ENCODE measurements at places on chromosomes 12 and 14.

DNA sequence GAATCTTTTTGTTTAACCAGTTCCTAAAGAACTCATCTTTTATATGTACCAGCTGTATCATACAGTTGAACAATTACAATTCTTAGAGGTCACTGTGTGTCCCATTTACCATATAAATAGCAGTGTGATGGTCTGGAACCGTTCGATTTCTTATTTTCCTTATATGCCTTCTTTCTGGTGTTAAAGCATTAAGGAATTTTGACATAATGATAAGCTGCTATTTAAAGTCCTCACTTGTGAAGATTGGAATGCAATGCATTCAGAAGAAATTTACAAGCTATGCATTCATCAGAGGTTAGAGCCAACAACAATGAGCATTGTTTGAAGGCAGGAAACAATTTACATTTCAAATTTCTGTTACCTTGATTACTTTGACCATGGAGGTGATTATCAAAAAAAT is 80.0 kb upstream of the PRICKLE1 start:
- DNase-seq, result no peak

- DNase-seq, result no peak
Observed at GRCh38 chr12:68001486-68002466, 12.5 kb downstream of the IFNG-AS1 start.

GRCh38 chr12:88063375-88063774 is 34.2 kb upstream of the C12orf50 start:
- no peak for DNase-seq

DNA sequence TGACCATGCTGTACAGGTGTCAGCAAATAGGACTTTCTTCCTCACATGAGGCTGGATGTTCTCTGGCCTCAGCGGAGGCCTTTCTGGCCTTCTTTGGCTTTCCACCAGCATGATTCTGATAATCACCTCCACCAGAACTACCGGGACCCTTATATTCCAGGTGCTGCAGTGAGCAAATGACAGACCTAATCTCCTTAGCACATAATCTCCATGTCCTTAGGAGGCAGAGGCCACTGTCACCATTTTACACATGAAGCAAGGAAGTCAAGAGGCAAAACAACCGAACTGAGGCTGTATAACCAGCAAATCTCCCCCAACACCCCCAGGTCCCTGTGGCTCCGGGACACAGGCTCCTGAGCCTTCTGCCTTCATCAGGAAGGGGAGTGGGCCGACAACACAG is 91.2 kb downstream of the ITPK1 start:
- no peak for DNase-seq

- DNase-seq, result no peak
Observed at GRCh38 chr14:103280278-103280928, 53.6 kb upstream of the EIF5 start.

DNA sequence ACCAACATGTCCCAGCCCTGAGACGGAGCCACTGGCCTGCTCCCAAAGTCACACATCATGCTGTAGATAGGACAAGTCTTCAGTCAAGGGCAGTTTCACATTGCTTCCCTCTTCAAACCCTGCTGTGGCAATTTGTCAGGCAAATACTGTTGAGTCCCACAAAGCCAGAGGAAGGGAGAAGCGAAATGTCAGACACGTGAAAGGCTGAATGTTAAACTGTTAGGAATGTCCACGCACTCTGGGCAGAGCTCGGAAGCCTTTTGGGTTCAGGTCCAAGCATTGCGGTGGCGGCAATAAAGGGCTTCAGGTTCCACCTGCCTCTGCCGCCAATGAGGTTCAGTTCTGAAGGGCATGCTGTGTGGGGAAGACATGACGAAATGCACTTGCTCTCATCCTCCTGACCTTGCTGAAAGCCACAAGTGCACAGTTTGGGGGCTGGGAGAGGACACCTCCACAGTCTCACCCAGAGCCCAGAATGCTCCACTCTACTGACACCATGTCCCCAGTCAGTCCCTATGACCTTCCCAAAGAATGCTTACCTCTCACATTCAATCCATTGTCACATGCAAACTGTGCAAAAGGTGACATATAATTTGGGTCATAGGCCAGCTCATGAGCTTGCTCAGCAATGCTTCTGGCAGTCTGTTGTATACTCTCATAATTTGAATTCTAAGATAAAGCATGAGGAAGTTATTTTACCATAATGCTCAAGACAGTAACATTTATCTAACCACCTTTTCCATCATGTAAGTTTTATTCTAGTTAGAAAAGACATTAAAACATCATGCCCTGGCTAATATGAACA is 35.7 kb downstream of the RAD9B start:
- DNase-seq, result no peak

DNA sequence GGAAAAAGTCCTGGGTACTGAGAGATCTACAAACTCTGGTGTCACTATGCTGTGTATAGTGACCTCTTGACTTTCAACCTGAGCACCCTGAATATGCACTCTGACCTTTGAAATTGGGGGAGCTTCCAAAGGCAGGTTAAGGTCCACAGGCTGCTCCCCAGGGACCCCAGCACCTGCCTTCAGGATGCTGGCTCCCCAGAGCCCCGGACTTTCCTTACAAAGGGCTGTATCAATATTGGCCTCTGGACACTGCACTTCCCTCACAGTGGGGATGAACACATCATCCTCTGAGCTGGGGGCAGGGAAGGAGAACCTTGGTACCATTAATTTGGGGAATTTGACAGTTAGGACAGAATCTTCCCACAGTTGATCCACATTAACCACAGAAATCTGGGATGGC is 14.3 kb downstream of the PLD4 start:
- DNase-seq, result no peak

DNA sequence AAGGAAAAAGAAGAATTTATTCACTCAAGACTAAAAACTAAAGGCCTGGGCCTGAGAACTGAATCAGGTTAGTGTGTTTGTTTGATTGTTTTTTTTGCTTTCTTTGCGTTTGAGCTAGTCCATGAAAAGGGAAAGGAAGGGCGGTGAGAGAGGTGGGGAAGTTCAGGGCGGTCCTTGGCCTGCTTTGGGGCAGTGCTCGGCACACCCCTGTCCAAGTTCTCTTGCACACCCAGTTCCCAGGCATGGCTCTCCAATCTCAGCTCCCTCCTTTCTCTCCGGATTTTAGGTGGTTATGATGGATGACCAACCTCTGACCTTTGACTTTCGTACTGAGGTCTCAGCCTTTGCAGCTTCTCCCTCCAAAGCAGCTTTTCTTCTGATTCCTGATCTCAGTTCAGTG is 11.3 kb downstream of the COA8 start:
- no peak for DNase-seq

- no peak for DNase-seq
Observed at GRCh38 chr14:91872011-91872501, 4.7 kb upstream of the TC2N start.

DNA sequence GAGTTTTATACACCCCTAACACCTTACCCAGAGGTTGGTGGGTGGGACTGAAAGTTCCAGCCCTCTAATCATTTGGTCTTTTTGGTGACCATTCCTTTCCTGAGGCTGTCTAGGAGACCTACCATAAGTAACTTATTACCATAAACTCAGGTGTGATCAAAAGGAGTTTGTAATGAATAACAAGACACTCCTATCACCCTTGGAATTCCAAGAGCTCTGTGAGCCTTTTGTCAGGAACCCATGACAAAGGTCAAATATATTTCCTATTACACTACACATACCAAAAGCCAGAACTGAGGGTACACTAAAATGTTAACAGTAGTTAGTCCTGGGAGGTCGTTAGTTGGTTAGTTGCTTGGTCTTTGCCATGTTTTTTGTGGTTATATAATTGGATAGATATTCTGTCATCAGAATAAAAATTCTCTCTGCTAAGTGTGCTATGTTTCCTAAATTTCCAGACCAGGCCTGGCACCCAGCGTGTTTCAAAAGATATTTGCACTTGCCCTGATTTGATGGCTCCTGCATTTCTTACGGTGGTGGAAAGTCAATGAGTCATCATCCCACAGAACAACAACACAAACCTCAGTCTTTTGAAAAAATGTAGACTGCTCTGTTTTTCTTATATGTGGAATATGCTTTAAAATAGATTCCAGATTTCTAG is 27.0 kb upstream of the AKAP5 start:
- DNase-seq, result no peak

DNA sequence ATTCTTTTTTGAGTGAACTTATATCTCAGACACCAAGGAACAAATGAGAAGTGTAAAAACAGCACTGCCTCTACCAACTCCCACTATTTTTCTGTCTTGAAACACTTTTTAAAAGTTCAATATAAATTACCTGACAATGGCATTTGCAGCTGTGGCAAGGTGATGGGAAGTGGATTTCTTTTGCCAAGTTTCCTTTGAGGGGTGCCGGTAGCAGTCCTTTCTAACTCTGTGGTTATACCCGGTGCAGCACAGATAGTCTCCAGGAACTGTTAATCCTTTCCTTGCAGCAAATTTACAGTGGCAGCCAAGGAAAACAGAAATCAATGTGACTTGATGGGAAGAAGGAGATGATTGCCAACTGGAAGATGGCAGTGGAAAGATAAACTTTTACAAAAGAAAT is 243.7 kb downstream of the BCAT1 start:
- no peak for DNase-seq

DNA sequence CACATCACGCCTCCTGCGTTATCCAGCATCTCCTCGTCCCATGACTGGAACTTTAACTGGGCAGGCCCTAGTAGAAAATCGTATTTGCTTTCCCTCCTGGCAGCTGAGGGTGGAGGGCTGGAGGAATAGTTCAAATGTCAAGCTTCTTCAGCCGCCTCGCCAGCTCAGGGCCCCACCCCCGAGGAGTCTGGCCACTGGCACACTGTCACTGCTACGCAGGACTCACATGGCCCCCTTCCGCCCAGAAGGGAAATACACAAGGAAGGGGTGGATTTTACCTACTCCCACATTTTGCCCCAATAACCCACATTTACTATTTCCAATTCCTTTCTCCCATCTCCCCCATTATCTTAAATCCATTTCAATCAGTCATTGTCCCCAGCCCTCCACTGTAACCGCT is 8.6 kb downstream of the SLC6A13 start:
- DNase-seq, result no peak

GRCh38 chr12:2332947-2333346 is 280.2 kb downstream of the CACNA1C start:
- no peak for DNase-seq

- no peak for DNase-seq
Observed at GRCh38 chr12:13099844-13100604, 3.4 kb downstream of the GSG1 start.

GRCh38 chr14:68482772-68483395 is 310.0 kb downstream of the ZFP36L1 start:
- no peak for DNase-seq

DNA sequence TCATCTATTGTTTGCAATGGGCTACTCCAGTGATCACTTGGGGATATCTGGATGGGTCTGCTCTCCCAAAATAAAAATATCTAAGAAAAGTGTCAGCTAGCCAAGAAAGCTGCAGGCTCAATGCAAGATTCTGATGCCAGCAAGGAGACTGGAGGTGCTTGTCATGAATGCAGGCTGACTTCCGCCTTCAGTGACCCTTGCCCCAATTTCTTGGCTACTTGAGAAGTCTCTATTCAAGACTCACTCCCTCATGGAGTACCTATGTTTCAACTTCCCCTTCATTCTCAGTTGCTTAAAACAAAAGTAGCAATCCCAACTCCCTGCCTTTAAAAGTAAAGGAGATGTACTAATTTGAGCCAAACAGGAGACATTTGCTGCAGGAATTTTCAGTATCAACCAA is 123.9 kb downstream of the GPR65 start:
- DNase-seq, result no peak

DNA sequence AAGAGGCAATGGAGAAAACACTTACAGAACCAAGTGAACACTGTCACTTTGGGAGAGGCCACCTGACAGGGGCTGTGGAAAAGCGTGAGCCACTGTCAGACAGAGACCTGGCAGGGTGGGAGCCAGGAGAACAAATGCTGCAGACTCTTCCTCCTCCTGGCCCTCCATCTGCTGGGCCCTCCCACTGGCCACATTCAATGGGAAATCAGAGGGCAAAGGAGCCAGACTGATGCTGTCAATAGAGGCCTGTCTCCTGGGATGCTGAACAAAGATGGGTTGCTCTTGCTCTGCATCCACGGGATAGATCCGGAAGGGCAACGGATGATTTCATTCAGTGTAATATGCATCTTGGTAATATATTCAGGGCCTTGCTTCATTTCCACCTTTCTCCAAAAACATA is 44.9 kb upstream of the BCAT1 start:
- DNase-seq, result no peak

DNA sequence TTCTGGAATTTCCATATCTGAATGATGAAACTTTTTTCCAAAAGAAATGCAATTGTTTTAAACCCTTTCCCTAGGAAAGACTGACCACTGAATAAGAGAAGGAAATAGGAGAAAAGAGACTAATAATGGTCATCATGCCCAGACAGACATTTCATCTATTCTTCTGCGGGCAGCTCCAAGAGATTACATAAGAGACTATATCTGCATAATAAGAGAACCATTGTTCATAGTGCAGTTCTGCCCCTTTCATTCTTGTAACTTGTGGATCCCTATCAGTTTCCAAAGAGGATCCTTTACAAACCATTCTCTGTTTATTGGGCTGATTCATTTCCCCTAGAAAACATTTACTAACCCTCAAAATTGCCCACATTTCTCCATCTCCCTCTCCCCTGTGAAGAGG is 197.8 kb downstream of the FSCB start:
- DNase-seq, result no peak

DNA sequence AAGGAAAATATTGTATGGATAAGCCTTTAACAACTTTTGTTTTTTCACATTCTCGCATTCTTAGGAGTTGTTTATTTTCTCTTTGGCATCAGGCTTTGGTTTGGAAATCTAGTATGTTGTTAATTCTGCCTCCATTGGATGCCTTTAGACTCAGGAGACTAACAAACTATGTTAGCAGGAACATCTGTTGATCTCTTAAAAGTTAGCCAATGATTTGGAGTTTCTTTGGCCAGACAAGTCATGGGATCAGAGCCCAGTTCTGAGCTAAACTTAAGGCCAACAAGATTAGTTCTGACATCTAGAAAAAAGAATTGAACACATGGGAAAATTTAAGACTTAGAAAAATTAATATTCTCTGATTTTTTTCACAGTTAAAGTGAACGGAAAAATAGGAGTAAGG is 35.3 kb upstream of the STRAP start:
- no peak for DNase-seq

GRCh38 chr14:104137297-104138097 is 890 bp upstream of the KIF26A start:
- peak; percentile 37 for DNase-seq

- DNase-seq, result no peak
Observed at GRCh38 chr14:37194698-37195097, 3.0 kb upstream of the MIPOL1 start.

GRCh38 chr14:94295360-94296180 is 2.5 kb upstream of the SERPINA10 start:
- DNase-seq, result no peak

DNA sequence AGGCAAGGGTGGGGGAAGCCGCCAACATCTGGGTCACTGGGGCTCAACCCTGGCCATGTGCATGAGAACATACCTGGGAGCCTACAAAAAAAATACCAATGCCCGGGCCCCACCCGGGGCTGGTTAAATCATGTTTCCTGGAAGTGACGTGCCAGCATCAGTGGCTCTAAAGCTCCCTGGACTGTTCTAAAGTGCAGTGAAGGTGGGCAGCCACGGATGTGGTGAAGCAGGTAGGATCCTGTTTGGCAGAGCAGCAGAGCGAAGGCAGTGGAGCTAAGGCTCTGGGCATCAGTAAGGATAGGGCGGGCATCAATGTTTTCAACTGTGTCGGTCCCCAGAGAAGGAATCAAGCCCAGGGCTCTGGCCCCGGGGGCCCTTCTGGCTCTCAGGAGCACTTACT is 525 bp upstream of the GPR68 start:
- peak; percentile 51 for DNase-seq

Measured in activated T-helper 1 cell treated with anti-CD3 and anti-CD28 coated beads, Interleukin-2, amount 50 U/mL, for 16 hours (primary cell).